M059J (cell line): ENCODE measurements at places on chromosomes 11 and 22.

GRCh38 chr11:71327156-71328085 lies 75.0 kb upstream of the SHANK2 start:
- DNase-seq, result no peak

DNA sequence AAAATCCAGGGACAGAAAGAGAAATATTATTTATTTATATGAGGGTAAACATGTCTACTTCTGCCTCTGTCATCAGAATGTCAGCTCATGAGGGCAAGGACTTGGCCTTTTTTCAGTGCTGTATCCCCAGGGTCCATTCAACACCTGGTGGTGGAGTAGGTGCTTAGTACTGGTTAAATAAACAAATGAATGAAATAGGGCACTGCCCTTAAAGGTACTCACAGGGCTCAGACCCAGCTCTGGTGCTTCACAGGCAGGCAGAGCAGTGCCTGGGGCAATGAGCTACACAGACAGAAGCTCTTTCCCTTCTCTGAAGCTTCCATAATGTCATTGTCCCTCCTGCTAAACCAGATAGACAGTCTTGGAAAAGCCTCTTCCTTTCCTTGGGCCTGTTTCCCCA lies 30.9 kb downstream of the P4HA3 start:
- peak; percentile 42 for DNase-seq

GRCh38 chr22:47091921-47092700 lies 329.7 kb downstream of the TBC1D22A start:
- DNase-seq, result no peak

- no peak for DNase-seq
These were observed 55.7 kb upstream of the DEUP1 start for GRCh38 chr11:93274851-93275250.

- DNase-seq, result no peak
These were observed 96.1 kb downstream of the SHANK2 start for GRCh38 chr11:71156301-71156700.

- DNase-seq, result no peak
These were observed 5.8 kb downstream of the MGAT3 start for GRCh38 chr22:39462443-39463221.

- no peak for DNase-seq
These were observed 48.7 kb downstream of the OTOG start for GRCh38 chr11:17595526-17596309.

DNA sequence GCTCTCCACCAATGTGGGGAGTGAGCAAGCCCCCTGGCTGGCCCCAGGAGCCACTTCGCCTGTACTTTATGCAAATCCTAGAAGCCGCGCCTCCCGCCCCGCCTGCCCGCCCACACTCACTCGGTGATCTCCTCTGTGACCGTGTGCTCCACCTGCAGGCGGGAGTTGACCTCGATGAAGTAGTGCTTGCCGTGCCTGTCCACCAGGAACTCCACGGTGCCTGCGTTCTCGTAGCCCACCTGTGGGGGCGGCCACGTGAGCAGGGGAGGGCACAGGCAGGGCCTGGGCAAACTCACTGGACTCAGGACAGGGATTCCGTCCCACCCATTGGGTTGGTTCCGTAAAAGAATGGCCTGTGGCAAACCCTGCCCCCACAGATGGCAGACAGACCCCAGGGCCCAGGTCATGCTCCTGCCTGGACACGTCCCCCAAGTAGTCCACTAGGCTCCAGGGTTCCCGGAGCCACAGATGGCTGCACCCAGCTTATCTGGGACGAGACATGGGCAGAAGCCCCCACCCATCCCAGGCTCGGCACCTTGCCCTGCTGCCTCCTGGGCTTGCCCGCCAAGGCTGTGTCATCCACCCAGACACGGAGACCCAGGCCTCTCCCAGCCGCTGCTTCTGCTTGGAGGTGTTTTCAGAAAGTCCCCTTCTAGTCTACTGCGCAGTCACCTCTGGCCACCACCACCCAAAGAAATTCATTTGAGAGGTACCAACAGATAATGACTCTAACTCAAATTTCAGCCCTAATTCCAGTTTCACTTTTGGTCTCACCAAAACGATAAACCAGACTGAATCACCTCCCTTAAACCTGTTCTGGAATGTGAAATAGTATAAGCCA lies 12.1 kb downstream of the LRFN4 start:
- DNase-seq, result no peak

DNA sequence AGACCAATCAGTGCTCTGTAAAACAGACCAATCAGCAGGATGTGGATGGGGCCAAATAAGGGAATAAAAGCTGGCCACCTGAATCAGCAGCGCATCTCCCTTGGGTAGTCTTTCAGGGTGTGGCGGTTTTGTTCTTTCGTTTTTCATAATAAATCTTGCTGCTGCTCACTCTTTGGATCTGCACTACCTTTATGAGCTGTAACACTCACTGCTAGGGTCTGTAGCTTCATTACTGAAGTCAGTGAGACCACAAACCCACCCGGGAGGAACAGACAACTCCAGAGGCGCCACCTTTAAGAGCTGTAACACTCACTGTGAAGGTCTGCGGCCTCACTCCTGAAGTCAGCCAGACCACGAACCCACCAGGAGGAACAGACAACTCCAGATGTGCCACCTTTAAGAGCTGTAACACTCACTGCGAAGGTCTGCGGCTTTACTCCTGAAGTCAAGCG lies 175.5 kb upstream of the PDGFD start:
- no peak for DNase-seq

DNA sequence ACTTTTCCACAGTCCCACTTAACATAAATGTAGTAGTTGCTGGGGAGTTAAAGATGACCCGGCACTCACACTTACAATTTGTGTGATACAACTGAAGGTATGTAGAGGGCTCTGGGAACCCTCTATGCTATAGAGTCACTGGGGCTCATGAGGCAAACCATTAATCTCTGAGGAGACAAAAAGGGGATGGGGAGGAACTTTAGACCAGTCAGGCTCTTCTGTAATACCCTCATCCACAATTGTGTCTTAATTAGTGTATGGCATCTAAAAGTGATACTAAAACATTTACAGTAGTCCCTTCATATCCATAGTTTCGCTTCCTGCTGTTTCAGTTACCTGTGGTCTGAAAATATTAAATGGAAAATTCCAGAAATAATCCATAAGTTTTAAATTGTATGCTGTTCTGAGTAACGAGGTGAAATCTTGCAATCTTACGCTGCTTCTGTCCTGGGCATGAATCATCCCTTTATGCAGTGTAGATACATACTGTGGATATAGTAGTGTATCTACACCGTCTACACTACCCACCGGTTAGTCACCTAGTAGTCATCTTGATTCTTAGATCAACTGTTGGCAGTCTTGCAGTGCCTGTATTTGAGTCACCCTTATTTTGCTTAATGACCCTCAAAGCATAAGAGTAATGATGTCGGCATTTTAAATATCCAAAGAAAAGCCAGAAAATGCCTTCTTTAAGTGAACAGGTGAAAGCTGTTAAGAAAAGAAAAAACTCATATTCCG lies 12.2 kb downstream of the CBL start:
- peak; percentile 96 for DNase-seq

GRCh38 chr11:74397501-74398243 lies 561 bp downstream of the PGM2L1 start:
- peak; percentile 78 for DNase-seq

DNA sequence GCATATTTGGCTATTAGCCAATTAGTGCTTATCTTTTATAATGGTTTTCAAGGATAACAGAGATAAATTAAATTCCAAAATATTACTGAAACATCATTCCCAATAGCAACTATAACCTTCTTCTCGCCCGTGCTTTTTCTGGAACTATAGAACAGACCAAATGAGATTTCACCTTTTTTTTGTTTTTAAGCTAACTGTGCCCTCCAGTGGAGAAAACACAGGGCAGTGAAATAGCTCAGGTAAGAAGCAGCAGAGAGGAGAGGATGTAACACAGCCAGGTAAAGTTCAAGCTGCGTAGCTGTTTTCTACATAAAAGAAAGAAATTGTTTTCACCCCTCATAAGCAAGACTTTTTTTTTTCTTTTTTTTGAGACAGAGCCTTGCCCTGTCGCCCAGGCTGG lies 28.2 kb downstream of the HSD17B12 start:
- DNase-seq, result no peak

- peak; percentile 21 for DNase-seq
These were observed 149.5 kb downstream of the PGR start for GRCh38 chr11:100980156-100980555.

- DNase-seq, result peak; percentile 31
These were observed 9.8 kb downstream of the YAP1 start for GRCh38 chr11:102119997-102120396.

- DNase-seq, result no peak
These were observed 7.5 kb upstream of the RAG2 start for GRCh38 chr11:36605221-36606216.

GRCh38 chr11:36019722-36020121 lies 75.9 kb downstream of the LDLRAD3 start:
- peak; percentile 58 for DNase-seq

- no peak for DNase-seq
These were observed 58.5 kb downstream of the SLC22A9 start for GRCh38 chr11:63427971-63428508.

DNA sequence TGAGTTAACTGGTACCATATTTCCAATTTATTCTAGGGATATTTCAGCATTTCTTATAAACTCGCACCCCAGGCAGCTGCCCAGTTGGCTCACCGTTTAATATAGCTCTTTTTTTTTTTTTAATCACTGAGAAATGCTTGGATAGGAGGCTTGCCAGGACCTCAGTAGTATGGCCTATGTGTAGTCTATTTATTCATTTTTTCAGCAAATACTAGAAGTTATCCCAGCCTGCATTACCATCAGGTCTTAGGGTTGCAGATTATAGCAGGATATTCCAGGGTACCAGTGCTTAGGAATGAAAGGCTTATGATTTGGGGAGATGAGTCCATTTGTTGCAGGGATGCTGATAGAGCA lies 26.6 kb downstream of the PARVA start:
- no peak for DNase-seq

GRCh38 chr11:109019342-109019936 lies 354.6 kb downstream of the DDX10 start:
- no peak for DNase-seq

- no peak for DNase-seq
These were observed 320.4 kb downstream of the KIRREL3 start for GRCh38 chr11:126680131-126680530.

- DNase-seq, result peak; percentile 76
These were observed 75.0 kb downstream of the JRKL start for GRCh38 chr11:96464700-96465307.

- peak; percentile 10 for DNase-seq
These were observed 58.3 kb downstream of the SLC22A12 start for GRCh38 chr11:64649291-64649697.

GRCh38 chr11:77047007-77047927 lies 13.1 kb downstream of the B3GNT6 start:
- peak; percentile 95 for DNase-seq

DNA sequence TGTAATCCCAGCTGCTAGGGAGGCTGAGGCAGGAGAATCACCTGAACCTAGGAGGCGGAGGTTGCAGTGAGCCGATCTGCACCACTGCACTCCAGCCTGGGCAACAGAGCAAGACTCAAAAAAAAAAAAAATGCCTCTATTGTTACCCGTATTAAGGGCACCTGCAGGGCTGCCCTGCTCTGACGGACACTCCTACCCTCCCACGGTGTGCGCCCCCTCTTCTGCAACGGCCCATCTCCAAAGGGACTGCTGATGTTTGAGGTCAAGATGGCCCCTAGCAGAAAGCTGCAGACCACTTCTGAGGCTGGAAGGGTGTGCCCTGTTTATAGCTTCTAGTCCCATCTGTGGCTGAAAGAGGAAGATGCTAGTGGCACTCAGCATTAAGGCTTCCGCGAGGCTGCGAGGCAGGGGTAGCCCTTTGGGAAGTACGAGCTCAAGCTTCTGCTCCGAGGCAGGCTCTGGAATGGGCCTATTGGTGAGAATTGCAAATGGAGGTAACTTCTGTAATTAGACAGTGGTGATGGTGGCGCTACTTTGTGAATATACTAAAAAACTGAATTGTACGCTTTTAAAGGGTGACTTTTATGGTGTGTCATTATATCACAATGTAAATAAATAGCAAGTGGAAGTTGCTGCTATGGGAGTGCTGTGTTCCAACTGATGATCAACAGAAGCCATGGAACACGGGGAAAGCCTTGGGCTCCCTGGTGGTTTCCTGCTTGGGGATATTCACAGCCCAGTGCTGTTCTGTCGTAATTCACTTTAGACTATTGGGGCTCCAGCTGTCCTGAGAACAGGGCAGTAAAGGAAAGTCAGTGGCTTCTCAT lies 24.3 kb downstream of the ARFGAP2 start:
- DNase-seq, result no peak

- peak; percentile 86 for DNase-seq
These were observed 615 bp downstream of the FADS3 start for GRCh38 chr11:61890529-61891330.

- DNase-seq, result peak; percentile 64
These were observed 103.1 kb downstream of the NAT10 start for GRCh38 chr11:34208266-34209135.

GRCh38 chr22:44024288-44024921 lies at the start of gene PARVB:
TSS of gene PARVB (plus strand) at chr22:44024302. CDS start at chr22:44024340, 38 bp downstream.
- no peak for DNase-seq

DNA sequence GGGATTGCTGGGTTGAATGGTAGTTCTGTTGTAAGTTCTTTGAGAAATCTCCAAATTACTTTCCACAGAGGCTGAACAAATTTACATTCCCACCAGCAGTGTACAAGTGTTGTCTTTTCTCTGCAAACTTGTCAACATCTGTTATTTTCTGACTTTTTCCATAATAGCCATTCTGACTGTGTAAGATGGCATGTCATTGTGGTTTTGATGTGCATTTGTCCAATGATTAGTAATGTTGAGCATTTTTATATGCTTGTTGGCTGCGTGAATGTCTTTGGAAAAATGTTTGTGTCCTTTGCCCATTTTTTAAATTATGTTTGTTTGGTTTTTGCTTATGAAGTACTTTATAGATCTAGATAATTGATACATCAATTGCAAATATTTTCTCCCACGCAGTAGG lies 1025.0 kb downstream of the JRKL start:
- DNase-seq, result peak; percentile 70

GRCh38 chr22:24305260-24305692 lies 34.6 kb downstream of the SPECC1L start:
- DNase-seq, result peak; percentile 12

DNA sequence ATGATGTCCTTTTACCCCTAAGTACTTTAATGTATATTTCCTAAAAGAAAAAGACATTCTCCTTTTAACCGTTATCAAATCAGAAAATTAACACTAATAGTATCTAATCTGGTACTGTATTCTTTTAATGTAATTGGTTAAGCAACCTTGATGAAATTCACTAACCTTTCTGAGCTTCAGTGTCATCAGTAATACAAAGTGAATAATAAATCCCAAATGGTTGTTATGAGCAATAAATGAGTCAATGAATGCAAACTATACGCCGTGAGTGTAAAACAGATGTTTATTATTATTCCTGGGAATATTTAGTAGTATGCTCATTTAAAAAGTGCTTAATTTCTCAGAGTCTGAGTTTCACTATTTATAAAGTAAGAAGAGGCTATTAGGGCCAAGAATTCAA lies 21.5 kb downstream of the UEVLD start:
- DNase-seq, result no peak

- no peak for DNase-seq
These were observed 125.1 kb upstream of the ZBED5 start for GRCh38 chr11:10982704-10983510.

- peak; percentile 95 for DNase-seq
These were observed 48.3 kb downstream of the RPUSD4 start for GRCh38 chr11:126163074-126163700.
